HEK293T (cell line): ENCODE measurements at places on chromosomes 2 and 18.

- DNase-seq = no peak
Measured at GRCh38 chr18:42640160-42640559, 475.3 kb downstream of the RIT2 start.

DNA sequence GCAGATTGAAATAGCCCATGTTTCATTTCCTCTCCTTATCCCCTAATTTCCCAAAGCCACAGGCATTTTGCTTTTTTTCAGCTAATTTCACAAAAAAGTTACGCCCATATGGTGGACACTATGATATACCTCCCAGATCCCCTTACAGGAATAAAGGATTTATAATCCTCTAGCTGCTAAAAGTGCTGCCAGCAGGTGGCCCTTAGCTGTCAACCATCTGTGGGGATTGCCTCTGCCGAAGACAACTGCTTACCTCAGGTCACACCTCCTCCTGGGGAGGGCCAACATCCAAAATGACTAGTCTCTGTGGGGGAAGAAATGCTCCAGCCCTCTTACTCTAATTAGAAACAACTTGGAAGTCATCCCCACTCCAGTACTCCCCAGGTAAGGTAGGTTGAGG is 61.0 kb upstream of the EPB41L3 start:
- no peak for DNase-seq

- DNase-seq = no peak
Measured at GRCh38 chr2:220499225-220499624, 871.8 kb downstream of the SLC4A3 start.

GRCh38 chr2:224405841-224406370 is 4.0 kb upstream of the FAM124B start:
- no peak for DNase-seq
